Cortex of kidney (tissue), 1 donor: ENCODE measurements at places on chromosomes 1 and 21.

- no peak for DNase-seq
Observed at GRCh38 chr1:157288492-157288891, 150.3 kb upstream of the ETV3 start.

- DNase-seq, result no peak
Observed at GRCh38 chr1:13667691-13668090, 32.3 kb upstream of the PRDM2 start.

GRCh38 chr1:15740924-15741850, 1.1 kb upstream of the TMEM82 start:
- DNase-seq, result no peak

DNA sequence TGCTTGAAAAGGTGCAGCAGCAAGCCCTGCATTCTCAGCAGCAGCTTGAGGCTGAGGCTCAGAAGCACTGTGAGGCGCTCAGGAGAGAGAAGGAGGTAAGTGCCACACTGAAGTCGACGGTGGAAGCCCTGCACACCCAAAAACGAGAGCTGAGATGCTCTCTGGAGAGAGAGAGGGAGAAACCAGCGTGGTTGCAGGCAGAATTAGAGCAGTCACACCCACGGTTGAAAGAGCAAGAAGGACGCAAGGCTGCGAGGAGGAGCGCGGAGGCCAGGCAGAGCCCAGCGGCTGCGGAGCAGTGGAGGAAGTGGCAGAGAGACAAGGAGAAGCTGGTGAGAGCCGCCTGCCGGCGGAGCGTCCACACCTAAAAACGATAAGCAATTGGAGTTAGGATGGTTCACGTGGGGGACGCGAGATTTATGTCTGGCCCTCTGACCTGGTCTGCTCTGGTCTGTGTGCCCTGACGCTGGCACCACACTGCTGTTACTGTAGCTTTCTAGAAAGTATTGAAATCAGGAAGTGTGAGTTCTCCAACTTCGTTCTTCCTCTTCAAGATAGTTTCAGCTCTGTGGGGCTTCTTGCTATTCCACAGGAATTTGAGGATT, 26.7 kb upstream of the DIP2A start:
- no peak for DNase-seq

DNA sequence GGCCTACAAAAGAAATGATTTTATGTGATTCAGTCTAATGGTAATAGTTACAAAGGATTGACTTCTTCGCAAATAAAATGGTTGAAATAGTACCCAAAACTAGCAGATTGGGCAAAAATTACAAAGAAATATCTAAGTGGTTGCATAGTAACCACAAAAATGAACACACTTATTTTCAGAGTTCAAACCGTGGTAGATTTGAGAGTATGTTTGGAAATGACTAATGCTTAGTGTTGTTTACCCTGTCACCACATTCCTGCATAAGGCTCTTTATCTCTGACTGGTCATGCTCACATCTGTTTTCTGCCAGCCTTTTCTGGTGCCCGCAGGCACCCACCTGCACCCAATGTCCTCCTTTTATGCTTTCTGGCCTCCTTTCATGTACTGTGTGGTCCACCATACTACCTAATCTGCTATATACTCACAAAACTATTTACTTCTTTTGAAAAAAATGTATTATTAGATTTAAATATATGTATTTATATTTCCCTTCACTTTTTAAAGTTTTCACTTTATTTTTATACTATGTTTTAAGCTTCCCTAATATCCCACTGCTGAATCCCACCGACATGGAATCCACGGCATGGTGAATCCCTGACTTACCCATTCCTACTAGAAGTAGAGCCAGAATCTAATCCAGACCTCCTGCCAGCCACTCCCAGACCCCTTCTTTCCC, 30.3 kb downstream of the PTPRC start:
- DNase-seq, result no peak

DNA sequence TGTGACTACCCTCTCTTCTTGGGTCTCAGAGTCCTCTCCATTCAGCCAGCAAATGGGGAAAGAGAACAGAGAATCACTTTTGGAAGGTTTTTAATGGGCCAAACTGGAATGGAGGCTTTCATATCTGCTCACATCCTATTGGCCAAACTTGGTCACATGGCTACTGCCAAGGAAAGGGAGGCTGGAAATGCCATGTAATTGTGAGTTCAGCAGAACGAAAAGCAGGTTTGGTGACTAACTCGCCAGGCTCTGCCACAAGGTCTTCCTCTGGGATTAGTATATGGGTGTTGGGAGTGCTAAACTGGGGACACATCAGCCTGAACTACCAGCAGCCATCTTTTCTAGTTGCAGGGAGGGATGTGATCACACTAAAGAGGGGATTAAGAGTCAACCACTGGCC, 19.2 kb downstream of the RD3 start:
- DNase-seq, result no peak

GRCh38 chr1:47931395-47931794, 65.8 kb downstream of the TRABD2B start:
- DNase-seq, result no peak

GRCh38 chr1:235783148-235783776, 83.4 kb downstream of the LYST start:
- no peak for DNase-seq

GRCh38 chr1:161733526-161733925, 12.2 kb downstream of the FCRLB start:
- DNase-seq, result no peak

DNA sequence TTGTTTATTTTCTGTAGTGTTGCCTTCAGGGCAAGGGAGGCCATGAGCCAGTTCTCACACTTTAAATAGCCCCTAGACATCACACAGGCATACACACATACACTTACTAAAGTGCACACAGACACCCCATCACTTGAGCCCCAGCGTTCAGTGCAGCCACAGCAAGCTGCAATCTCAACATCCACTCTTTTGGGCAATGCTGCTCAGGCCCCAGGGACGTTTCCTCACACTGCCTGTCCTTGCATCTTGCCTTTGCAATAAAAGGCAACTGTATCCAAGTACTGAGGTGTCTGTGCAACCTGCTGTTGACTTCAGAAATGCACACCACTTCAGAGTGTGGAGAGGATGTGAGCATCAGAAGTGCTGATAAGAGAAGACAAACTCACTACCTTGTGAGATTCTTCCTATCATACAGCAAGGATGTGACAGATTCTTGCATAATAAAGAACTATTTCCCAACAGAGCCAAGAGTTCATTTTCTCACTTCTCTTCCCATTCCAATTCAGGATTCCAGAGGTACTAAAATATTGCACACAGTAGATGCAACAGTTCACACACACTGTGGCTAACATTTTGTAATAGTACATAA, 36.2 kb downstream of the IRF2BP2 start:
- DNase-seq, result no peak

DNA sequence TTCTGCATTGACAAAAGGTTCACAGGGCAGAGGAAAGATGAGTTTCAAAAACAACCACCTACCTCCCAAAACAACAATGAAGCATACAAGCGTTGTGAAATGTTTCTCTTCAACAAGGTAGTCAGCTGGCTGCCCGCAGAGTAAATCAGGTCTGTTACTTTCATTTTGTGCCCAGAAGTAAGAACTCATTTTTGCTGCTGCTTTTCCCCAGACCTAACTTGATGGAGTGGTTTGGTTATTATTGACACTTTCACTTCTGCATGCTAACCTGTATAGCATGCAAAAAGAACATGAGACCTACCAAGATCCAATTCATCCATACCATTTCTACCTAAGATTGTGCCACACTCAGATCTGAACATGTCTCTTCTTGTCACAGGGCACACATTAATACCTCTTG, 1.3 kb downstream of the SLC9C2 start:
- no peak for DNase-seq

GRCh38 chr1:88892357-88892877, 1.1 kb upstream of the GTF2B start:
- no peak for DNase-seq

GRCh38 chr1:8238141-8239038, 79.5 kb upstream of the SLC45A1 start:
- DNase-seq, result no peak

DNA sequence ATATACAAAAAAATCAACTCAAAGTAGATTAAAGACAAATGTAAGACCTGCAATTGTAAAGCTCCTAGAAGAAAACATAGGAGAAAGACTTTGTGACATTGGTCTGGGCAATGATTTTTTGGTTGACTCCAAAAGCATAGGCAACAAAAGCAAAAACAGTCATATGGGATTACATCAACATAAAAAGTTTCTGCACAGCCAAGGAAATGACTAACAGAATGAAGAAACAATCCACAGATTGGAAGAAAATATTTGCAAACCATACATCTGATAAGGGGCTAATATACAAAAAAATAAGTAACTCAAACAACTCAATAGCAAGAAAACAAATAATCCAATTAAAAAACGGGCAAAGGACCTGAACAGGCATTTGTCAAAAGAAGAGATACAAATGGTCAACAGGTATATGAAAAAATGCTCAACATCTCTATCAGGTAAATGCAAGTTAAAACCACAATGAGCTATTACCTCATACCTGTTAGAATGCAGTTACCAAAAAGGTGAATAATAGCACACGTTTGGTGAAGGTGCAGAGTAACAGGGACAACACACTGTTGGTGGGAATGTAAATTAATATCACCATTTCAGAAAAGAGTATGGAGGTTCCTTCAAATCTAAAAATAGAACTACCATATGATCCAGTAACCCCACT, 173.7 kb upstream of the COA6 start:
- DNase-seq, result no peak

DNA sequence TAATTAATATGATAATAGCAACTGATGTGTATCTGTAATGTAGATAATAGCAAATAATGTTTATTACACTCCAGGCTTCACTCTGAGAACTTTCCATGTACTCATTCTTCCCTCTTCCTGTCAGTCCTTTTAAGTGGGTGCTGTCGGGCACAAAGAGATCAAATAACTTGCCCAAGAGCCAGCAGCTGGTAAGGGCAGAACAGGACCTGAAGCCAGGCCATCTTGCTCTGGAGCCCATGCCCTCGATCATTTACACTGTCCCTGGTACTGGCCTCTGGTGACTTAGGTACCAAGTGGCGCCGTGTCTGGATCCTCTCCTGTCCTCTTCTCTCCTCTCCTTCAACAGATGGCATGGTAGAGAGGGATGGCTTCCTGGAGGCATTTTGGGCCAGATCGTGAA, 97.2 kb downstream of the VPS13D start:
- no peak for DNase-seq

GRCh38 chr1:205510951-205511330, 6.5 kb downstream of the CDK18 start:
- no peak for DNase-seq

GRCh38 chr1:155529109-155529508, 33.5 kb downstream of the ASH1L start:
- no peak for DNase-seq

GRCh38 chr1:180158149-180159147, 3.8 kb downstream of the QSOX1 start:
- DNase-seq, result no peak

DNA sequence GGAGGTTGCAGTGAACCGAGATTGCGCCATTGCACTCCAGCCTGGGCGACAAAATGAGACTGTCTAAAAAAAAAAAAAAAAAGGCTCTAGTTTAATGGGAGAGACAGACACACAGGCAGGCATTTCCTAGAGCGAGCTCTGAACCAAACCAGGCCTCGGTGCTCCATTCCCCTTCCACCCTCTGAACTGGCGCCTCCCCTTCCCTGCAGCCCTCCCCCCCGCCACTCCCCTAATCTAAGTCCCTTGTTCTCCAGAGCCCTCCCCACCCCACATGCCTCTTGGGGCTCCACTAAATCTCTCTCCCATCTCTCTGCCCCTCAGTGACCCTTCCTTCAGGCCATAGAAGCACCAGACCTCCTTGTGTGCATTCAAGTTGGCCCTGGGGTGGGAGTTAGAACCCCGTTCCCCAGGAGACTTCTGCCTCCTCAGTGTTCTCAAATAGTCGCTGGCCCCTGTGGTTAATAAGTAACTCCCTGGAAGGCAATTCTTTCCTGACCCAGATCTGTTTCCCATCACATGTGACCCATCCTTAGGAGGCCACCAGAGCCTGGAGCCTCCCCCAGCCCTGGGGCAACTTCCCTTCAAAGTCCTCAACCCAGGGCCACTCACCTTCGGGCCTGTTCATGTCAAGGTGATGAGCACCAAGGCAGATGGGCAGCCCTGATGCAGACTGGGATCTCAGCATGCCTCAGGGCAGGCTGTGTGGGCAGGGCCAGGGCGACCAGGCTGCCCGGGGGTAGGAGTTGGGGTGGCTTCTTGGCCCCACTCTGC, 42.6 kb upstream of the EPB41 start:
- DNase-seq, result no peak

DNA sequence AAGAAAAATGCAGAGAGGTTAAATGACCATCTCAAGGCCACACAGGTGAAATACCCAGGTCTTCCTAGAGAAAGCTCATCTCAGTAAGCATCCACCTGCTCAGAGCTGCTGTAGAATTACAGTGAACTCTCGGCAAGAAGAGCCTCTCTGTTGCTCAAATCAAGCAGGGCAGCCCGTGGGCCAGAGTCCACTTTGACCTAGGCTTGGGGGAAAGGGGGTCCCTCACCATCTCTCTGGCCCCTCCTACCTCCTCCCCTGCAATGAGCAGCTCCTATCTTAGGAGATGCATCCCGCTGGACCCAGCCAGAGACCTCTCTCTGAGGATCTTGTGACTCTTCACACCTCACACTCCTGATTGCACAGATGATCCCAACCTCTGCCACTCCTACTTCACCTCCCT, 364.7 kb downstream of the PTPRU start:
- no peak for DNase-seq

GRCh38 chr1:62417351-62417999, 19.4 kb upstream of the USP1 start:
- DNase-seq, result no peak

- DNase-seq, result no peak
Observed at GRCh38 chr1:201066986-201067385, 43.5 kb upstream of the KIF21B start.

- DNase-seq, result no peak
Observed at GRCh38 chr1:199223936-199224335, 585.1 kb downstream of the PTPRC start.

DNA sequence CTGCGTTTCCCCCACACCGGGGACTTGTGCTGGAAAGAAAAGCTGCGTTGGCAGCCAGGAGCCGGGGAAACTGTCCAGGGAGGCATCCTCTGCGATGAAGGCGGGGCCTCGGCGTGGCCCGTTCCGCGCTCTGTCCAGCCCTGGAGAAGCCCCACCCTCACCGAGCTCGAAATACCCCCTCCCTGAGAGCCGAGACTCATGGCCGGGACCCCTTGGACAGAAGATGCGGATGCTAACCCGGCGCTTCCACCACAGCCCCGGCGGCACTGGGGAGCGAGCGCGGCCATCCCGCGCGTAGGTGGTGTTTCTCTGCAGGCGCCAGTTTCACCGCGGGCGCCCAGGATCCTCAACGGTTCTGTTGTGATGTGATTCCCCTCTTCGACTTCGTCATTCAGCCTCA, 31.6 kb downstream of the PDE9A start:
- no peak for DNase-seq

DNA sequence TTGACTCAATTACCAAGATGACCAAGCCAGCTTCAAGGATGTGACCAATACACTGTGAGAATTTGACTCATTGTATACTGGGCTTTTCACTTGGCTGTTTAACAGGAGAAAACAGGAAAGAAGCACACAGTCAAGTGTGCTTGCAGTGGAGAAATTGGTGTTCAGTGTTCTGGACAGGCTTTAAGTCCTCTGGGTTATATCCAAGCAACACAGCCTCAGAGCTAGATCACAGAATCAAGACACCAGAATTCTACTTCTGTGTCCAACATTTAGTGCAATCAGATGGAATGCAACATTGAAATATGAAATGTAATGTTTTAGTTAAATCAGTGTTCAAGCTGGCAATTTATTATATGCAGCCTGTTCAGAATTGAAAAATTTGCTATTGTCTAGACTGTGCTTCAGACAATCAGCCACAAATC, 694.4 kb downstream of the LTN1 start:
- DNase-seq, result no peak
